ENCODE measurements at places on chromosomes 5 and 9.

DNA sequence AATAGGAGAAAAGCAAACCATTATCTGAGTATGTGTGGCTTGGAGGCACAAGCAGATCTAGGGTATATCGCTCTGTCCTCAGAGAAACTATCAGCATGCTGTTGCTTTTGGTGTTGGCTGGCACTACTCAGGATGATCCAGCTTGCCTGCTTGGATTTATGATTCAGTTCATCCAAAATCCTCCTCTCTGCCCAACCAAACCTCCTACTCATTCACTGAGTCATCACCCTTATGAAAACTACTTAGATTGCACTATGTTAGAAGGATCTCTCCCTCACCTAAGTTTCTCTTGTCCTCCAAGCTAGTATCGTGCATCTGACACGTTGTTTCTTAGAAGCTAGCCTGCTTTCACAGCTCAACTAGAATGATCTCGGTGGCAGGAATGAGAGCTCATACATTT is 14.2 kb upstream of the ZBED3 start:
- DNase-seq = no peak
- no peak overlapping the region for H3K4me3 ChIP-seq
- H3K27me3 ChIP-seq = no peaks in the 10 kb centered on the region
- no peak overlapping the region for H3K27ac ChIP-seq
- peaks cover 34% of the 10 kb centered on the region for H3K36me3 ChIP-seq

DNA sequence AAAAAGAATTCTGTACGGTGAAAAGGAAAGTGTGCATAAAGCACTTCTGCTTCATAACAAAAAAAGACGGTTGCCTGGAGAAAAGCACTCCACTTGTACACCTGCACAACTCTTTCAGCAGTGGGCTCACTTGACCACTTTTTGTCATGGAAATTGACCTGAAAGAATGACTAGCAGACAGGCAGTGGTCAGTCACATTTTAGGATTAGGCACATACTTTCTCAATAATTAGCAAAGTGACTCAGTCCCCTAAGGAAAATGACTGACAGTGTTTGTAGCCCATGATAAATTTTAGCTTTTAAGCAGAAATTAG is 169.3 kb downstream of the FANCC start:
- H3K27ac ChIP-seq = no peak overlapping the region
- peaks cover 11% of the 10 kb centered on the region for H3K4me1 ChIP-seq
- no peak for DNase-seq
- no peak overlapping the region for H3K4me3 ChIP-seq

- no peaks in the 10 kb centered on the region for H3K27me3 ChIP-seq
- H3K4me1 ChIP-seq = no peaks in the 10 kb centered on the region
- no peaks in the 10 kb centered on the region for H3K36me3 ChIP-seq
- DNase-seq = no peak
Observed at GRCh38 chr5:156699147-156699546, 150.9 kb upstream of the PPP1R2B start.

GRCh38 chr5:103272377-103272776 is 13.8 kb downstream of the MACIR start:
- peak overlapping the region; percentile 58 for H3K27ac ChIP-seq
- no peaks in the 10 kb centered on the region for H3K27me3 ChIP-seq
- DNase-seq = no peak
- no peak overlapping the region for H3K4me3 ChIP-seq
- H3K36me3 ChIP-seq = peaks cover 17% of the 10 kb centered on the region
- peaks cover 35% of the 10 kb centered on the region for H3K4me1 ChIP-seq

- no peaks in the 10 kb centered on the region for H3K27me3 ChIP-seq
- DNase-seq = no peak
- peak overlapping the region; percentile 15 for H3K27ac ChIP-seq
- no peaks in the 10 kb centered on the region for H3K36me3 ChIP-seq
- H3K4me1 ChIP-seq = peaks cover 28% of the 10 kb centered on the region
Observed at GRCh38 chr5:126364206-126364902, 58.9 kb upstream of the GRAMD2B start.

GRCh38 chr9:35859310-35859989 is 10.8 kb downstream of the OR13J1 start:
- H3K4me3 ChIP-seq = no peak overlapping the region
- H3K36me3 ChIP-seq = peaks cover 2% of the 10 kb centered on the region
- DNase-seq = peak; percentile 76
- H3K4me1 ChIP-seq = no peaks in the 10 kb centered on the region
- no peak overlapping the region for H3K27ac ChIP-seq
- peaks cover 44% of the 10 kb centered on the region for H3K27me3 ChIP-seq

- no peaks in the 10 kb centered on the region for H3K36me3 ChIP-seq
- peaks cover 53% of the 10 kb centered on the region for H3K27me3 ChIP-seq
- no peak overlapping the region for H3K4me3 ChIP-seq
Observed at GRCh38 chr9:133631111-133631510, 5.1 kb upstream of the DBH start.

GRCh38 chr9:2158766-2159430 is 143.8 kb downstream of the SMARCA2 start:
- peak overlapping the region; percentile 91 for H3K4me3 ChIP-seq
- H3K36me3 ChIP-seq = peaks cover 13% of the 10 kb centered on the region
- peaks cover 32% of the 10 kb centered on the region for H3K4me1 ChIP-seq

GRCh38 chr5:26691486-26691885 is 346.9 kb downstream of the CDH9 start:
- H3K27me3 ChIP-seq = no peaks in the 10 kb centered on the region
- no peak overlapping the region for H3K4me3 ChIP-seq
- no peak overlapping the region for H3K27ac ChIP-seq
- H3K4me1 ChIP-seq = no peaks in the 10 kb centered on the region
- no peaks in the 10 kb centered on the region for H3K36me3 ChIP-seq

DNA sequence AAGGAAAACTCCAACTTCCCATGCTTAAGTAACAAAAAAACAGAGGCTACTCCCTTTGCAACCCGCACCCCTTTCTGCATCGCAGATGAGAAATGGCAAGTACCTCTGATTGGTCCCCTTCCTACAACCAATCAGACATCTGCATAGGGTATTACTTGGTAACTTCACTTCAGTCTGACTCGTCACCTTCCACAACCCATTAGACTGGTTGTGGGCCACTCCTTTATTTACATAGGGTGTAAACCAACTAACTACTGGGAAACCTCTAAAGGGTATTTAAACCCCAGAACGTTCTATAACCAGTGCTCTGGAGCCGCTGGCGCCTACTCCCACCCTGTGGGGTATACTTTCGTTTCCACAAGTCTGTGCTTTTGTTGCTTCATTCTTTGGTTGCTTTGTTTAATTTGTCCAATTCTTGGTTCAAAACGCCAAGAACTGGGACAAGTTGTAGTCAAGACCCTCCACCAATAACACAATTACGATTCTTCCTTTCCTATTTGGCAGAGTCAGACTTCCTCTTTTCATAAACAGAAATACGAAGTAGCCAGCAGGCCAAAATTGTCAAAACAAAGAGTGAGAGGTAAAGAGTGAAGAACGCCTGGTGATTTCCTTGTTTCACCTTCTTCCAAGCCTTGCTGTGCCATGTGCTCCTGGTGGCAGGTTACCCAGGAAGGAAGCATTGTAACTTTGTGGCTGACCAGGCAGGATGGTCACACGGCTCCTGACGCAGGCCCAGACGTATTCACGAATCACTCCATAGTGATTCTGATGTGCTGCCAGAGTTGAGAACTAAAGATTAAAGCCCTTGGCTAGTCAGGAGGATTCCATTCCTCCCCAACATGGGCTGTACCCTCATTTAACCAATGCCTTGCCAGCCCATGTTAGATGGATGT is 477.4 kb downstream of the ARHGEF28 start:
- no peak overlapping the region for H3K4me3 ChIP-seq
- H3K4me1 ChIP-seq = peaks cover 1% of the 10 kb centered on the region

- H3K4me3 ChIP-seq = no peak overlapping the region
- H3K36me3 ChIP-seq = no peaks in the 10 kb centered on the region
- H3K27me3 ChIP-seq = no peaks in the 10 kb centered on the region
- peaks cover 4% of the 10 kb centered on the region for H3K4me1 ChIP-seq
- H3K27ac ChIP-seq = no peak overlapping the region
- DNase-seq = no peak
Observed at GRCh38 chr5:116009806-116010205, 22.5 kb upstream of the ARL14EPL start.

DNA sequence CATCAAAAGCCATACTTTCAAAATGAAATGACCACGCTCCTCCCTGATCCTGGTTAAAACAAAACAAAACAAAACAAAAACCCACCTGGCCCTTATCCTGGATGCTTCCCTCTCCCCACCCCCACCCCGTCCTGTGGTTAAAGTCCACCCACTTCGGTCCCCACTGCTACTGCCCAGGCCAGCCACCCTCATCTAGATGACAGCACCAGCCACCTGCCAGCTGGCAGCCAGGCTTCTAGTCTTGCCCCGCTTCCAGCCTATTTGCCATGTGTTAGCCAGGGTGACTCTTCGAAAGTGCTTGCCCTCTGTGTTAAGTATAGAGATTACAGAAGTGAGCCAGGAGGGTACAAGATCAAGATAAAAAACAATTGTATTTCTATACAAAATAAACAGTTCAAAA is 27.5 kb upstream of the NCS1 start:
- H3K4me3 ChIP-seq = no peak overlapping the region
- no peaks in the 10 kb centered on the region for H3K36me3 ChIP-seq
- DNase-seq = no peak
- peaks cover 5% of the 10 kb centered on the region for H3K4me1 ChIP-seq
- no peak overlapping the region for H3K27ac ChIP-seq

- no peak overlapping the region for H3K4me3 ChIP-seq
- H3K36me3 ChIP-seq = peaks cover 8% of the 10 kb centered on the region
- no peaks in the 10 kb centered on the region for H3K27me3 ChIP-seq
- peaks cover 51% of the 10 kb centered on the region for H3K4me1 ChIP-seq
- H3K27ac ChIP-seq = peak overlapping the region; percentile 88
Observed at GRCh38 chr9:26266146-26266793, 588.0 kb upstream of the TUSC1 start.

DNA sequence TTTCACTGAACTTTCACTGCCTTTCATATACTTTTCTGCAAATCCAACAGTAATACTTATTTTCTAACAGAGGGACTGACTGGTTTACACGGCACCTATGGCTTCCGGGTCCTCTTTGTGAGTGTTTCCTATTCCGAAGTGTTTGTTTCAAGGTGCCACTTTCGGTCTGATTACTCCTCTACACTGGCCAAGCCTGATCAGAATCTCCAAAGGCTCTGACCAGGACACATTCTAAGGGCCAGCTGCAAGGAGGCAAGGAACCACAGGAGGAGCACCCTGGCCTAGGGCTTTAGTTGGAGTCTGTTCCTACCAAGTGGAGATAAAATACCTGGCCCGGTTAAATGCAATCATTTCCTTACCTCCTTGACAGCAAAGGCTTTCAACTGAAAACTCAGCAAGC is 132.1 kb downstream of the GLIS3 start:
- no peak for DNase-seq
- no peak overlapping the region for H3K4me3 ChIP-seq
- peaks cover 2% of the 10 kb centered on the region for H3K36me3 ChIP-seq
- H3K4me1 ChIP-seq = peaks cover 15% of the 10 kb centered on the region

- peak; percentile 63 for DNase-seq
- H3K36me3 ChIP-seq = no peaks in the 10 kb centered on the region
- H3K27me3 ChIP-seq = peaks cover 31% of the 10 kb centered on the region
- no peaks in the 10 kb centered on the region for H3K4me1 ChIP-seq
- no peak overlapping the region for H3K4me3 ChIP-seq
Observed at GRCh38 chr9:69339620-69340019, 14.6 kb downstream of the ENTREP1 start.

- H3K27me3 ChIP-seq = no peaks in the 10 kb centered on the region
- H3K4me3 ChIP-seq = no peak overlapping the region
- H3K27ac ChIP-seq = peak overlapping the region; percentile 19
- no peaks in the 10 kb centered on the region for H3K36me3 ChIP-seq
Observed at GRCh38 chr5:173458828-173459609, 130.8 kb upstream of the STC2 start.

GRCh38 chr9:91690540-91691249 is 259.3 kb downstream of the ROR2 start:
- H3K27me3 ChIP-seq = no peaks in the 10 kb centered on the region
- no peak overlapping the region for H3K4me3 ChIP-seq
- H3K36me3 ChIP-seq = no peaks in the 10 kb centered on the region
- H3K4me1 ChIP-seq = no peaks in the 10 kb centered on the region
- DNase-seq = no peak

DNA sequence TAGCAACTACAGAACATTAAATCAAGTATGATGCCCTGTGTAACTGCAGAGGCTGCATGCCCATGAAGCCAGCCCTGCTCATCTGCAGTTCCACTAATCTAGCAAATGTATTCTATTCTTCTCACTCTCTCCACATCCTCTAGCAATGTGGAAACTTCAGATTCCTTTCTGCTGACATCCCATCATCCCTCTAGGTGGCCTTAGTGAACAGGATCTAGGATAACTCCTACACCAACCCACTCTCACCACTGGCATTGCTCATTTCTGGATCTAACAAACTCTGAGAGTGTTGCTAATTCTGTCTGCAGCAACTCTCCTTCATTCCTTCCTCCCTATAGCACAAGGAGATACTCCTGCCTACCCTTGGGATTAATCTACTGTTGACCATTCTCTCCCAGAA is 80.8 kb downstream of the FAM81B start:
- H3K36me3 ChIP-seq = peaks cover 35% of the 10 kb centered on the region
- no peaks in the 10 kb centered on the region for H3K27me3 ChIP-seq
- DNase-seq = no peak
- H3K27ac ChIP-seq = peak overlapping the region; percentile 2
- H3K4me1 ChIP-seq = peaks cover 8% of the 10 kb centered on the region
- H3K4me3 ChIP-seq = no peak overlapping the region

DNA sequence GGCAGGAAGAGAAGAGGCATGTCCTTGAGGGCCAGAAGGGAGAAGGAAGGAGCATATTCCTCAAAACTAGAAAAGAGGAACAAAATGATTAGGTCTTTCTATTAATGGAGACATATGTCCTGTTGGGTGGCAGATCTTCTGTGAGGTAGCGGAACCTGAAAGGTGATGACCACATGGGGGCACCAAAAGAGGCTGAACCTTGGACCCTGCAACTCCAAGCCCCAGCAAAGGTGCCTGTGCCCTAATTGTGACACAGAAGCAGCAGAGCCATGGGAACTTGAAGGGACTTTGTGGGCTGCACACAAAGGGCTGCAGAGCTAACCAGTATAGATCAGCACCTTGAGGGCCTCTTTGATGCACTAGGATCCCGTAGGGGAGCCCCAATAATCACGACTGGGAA is 158.0 kb downstream of the BAAT start:
- DNase-seq = no peak
- H3K36me3 ChIP-seq = no peaks in the 10 kb centered on the region
- no peak overlapping the region for H3K4me3 ChIP-seq

GRCh38 chr5:114678778-114679177 is 316.9 kb downstream of the KCNN2 start:
- no peak overlapping the region for H3K4me3 ChIP-seq
- no peak overlapping the region for H3K27ac ChIP-seq
- DNase-seq = no peak
- no peaks in the 10 kb centered on the region for H3K36me3 ChIP-seq
- H3K4me1 ChIP-seq = no peaks in the 10 kb centered on the region

GRCh38 chr9:88605512-88606362 is 70.8 kb downstream of the NXNL2 start:
- no peak for DNase-seq
- H3K27me3 ChIP-seq = peaks cover 12% of the 10 kb centered on the region
- no peaks in the 10 kb centered on the region for H3K36me3 ChIP-seq
- no peak overlapping the region for H3K27ac ChIP-seq

GRCh38 chr5:73619606-73620333 is 6.2 kb upstream of the ARHGEF28 start:
- H3K4me3 ChIP-seq = no peak overlapping the region
- no peak for DNase-seq
- H3K36me3 ChIP-seq = no peaks in the 10 kb centered on the region
- H3K27ac ChIP-seq = no peak overlapping the region

Measured in osteocyte (in vitro differentiated cells).